ENCODE measurements at places on chromosomes 1 and 21.

- DNase-seq, result no peak
These were observed 1455.2 kb downstream of the AMY1C start for GRCh38 chr1:105204836-105205371.

DNA sequence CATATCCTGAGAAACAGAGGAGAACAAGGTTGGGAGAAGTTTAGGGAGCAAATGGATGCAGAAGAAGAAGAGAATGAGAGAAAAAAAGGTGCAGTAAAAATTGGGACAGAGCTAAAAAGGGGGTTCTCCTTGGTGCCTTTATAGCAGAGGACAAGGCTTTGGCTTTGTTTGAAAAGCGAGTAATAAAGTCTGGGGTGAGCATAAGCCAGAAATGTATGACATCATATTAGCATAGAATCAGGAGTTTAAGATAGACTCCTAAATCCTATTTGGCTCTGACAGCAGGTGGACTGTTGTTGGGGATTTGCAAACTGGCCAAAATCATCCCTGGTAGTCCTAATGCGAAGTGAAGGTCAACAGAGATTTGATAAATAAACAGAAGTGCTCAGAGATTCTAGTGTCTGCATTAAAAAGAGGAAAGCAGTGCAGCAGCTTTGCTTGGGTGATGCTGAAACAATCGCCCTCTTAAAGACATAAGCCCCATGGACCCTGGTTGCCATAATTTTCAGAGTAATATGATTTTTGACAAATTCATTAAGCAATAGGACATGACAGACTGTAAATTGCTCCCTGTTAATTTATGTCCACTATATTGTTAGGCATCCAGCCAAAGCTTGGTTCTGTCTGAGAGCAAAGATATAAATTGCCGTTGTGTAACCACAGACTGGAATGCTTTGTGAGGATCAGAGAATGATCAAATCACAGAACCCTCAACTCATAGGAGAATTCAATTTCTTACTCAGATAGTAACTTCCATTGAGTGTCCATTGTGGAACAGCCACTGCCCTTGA lies 385.0 kb upstream of the NFIA start:
- no peak for DNase-seq

DNA sequence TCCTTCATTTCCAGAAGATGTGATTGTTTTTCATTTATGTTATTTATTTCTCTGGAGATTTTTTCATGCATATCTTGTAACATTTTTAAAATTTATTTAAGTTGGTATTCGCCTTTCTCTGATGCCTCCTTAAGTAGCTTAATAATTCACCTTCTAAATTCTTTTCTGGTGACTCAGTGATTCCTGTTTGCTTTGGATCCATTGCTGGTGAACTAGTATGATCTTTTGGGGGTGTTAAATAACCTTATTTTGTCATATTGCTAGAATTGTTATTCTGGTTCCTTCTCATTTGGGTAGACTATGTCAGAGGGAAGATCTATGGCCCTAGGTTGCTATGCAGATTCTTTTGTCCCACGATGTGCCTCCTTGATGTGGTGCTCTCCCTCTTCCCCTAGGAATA lies 1347.2 kb upstream of the B3GALT2 start:
- DNase-seq, result no peak

DNA sequence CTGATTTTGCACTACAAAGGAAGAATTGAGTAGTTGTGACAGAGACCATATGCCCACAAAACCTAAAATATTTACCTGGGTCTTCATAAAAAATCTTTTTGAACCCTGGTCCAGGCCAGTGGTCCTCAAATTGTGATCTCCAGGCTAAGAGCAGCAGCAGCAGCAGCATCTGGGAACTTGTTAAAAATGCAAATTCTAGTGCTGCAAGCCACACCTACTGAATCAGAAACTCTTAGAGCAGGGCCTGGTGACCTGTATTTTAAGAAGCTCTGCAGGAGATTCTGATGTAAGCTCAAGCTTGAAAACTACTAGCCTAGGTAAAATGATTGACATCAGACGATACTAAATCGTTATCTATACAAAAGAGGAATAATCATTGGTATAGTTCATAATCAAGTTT lies 112.2 kb downstream of the LRRC7 start:
- no peak for DNase-seq

GRCh38 chr1:162912061-162912667 lies 51.2 kb upstream of the CCDC190 start:
- no peak for DNase-seq

- peak; percentile 97 for DNase-seq
These were observed 21.1 kb upstream of the SRSF4 start for GRCh38 chr1:29202584-29203340.

GRCh38 chr21:46199436-46200373 lies 15.4 kb upstream of the SPATC1L start:
- no peak for DNase-seq

GRCh38 chr1:98792123-98792522 lies 130.6 kb downstream of the SNX7 start:
- DNase-seq, result peak; percentile 48

- DNase-seq, result no peak
These were observed 1.7 kb upstream of the NADK start for GRCh38 chr1:1779691-1780597.

DNA sequence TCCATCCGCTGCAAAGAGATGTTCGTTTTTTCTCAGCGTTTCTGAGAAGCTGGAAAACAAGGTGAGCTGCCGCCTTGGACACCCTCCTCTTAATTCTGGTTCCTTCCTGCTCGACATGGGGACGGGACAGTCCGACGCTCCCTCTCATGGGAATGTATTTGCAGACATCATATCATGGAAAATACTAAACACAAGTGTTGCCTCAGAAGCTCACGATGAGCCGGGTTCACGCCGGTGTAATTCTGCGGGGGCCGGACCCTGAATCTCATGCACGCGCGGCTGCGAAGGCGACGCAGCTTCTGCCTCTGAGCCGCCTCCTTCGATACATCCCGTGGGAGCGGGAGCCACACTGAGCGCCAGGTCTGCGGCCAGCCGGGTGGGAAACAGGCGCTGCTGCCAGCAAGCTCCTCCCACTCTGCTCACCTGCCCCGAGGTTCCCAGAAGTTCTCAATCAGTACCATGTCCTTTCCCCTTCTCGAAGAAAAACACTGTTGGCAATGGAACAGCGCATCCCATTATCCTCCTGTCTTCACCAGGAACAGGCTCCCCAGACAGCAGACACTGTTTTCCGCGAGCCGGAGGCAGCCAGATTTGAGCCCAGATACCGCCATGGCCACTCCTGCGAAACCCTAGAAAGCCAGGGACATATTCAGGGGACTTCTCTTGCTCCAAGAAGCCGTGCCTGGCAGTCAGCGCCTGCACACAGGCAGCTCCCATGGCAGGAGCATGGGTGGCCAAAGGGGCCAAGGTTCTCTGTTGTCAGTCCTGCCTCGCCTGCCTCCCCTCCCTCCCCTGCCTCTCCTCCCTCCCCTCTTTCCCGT lies 98.0 kb downstream of the WDR4 start:
- DNase-seq, result no peak

- DNase-seq, result no peak
These were observed 19.5 kb upstream of the SPSB1 start for GRCh38 chr1:9273177-9273576.

DNA sequence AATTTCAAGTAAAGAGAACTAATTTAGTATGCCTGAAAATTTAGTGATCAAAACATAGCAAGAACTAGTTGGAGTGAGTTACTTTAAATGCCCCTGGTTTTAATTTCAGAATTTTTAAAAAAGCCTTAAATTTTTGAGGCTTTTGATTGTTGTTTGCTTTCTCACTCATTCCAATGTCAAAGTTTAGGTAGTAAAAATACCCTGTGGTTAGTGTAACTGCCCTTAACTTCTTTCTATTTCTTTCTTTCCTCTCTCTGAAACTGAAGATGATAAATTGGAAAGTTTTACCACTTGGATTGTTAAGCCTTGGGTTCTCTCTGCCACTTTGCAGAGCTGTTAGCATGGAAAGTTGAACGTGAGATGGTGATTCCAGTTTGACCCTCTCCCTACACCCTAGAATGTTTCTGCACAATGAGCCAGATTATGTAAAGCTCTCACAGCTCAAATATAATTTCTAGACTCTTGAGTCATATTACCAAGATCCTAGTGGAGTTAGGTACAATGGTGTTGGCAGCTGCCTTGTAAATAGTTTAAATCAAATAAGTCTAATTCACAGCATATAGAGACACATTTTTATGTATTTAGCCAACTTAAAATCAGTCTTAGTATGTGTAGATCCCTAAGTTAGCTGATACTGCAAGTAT lies 192.4 kb upstream of the SGIP1 start:
- no peak for DNase-seq

DNA sequence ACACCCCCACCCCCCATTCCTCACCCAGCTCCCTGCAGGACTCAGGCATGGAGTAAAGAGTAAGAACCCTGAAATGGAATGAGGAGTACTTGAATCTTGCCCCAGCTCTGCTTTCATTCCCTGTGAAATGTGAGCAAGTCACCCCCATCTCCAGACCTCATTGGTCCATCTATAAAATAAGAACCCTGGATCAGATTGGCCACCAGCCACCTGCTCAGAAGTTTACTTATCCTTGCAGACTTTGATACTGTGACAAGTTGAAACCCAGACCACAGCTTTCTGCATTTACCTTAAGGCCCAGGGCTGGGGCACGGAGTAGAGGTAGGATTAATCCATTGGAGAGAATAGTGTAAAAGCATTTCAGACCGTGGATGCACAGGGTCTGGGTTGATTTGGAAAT lies 2.2 kb downstream of the KISS1 start:
- no peak for DNase-seq

GRCh38 chr1:36231191-36231590 lies 6.9 kb downstream of the THRAP3 start:
- no peak for DNase-seq

GRCh38 chr1:222373216-222373615 lies 174.7 kb downstream of the HHIPL2 start:
- no peak for DNase-seq

DNA sequence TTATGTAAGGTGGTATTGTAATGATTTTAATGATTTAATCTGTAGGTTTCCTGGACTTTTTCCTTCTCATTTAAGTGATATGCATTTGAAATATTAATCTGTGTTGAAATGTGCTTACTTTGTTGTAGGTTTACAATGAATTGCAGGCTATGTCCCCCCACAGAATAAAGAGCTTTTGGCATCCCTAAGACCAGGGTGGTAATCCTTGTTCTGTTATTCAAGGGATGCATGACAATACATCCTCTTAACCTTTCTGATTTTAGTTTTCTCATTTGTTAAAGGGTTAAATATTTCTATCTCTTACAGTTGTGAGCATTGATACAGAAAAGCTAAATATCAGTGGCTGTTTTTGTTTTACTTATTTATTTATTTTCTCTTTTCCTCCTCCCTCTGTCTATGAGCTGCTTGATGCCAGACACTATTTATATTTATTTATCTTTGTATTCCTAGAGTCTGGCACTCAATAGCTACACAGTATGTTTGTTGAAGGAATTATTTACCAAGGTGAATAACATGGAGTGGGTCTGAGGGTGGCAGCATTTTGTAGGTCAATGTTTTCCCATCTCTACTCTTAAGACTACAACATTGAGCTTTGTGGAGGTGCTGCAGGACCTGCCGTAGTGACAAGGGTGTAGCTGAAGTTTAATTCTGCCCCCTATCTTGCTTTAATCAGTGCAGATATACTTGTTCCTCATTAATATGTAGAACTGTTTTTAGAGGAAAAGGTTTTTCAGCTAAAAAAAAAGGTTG lies 19.9 kb upstream of the ADGRL2 start:
- DNase-seq, result no peak

DNA sequence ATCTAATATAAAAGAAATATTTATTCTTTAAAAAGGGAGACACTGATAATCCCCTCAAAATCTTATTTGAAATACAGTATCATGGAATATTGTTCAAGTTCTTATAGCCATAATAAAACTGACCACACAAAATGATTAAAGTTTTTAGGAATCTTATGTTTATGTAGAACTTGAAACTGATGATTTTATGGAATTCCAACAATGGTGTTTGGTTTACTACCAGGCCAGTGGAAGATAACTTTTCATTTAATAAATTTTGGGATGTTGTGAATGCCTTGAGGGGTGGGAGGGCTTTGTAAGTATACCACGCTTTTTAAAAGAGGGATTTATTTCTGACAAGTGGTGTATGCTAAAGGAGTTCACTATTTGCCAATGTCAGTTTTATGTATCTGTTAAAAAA lies 87.7 kb downstream of the RAB3GAP2 start:
- no peak for DNase-seq

- no peak for DNase-seq
These were observed 323.2 kb downstream of the KIF26B start for GRCh38 chr1:245477941-245478340.

DNA sequence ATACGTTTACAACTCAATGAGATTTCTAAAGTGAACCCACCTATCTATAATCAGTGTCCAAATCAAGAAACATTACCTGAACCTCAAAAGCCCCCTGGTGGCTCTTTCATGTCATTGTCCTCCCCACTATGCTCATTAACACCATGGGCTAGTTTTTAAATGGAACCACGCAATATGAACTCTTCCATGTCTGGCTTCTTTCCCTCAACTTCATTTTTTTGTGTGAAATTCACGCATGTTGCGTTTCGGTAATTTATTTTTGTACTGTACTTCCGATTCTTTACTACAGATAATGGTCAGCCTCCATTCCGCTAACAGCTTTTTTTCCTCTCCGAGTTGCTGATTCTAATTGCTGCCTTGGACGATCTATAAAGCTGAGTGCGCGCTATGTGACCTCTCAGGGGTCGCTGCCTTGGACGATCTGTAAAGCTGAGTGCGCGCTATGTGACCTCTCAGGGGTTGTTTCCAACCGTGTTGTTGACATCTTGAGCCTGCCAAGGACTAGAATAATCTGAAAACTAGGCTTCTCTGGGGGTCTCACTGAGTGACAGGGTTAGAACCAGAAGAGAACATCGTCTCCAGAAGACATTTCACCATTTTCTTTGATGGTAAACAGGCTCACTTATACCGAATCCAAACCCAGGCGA lies 1.1 kb upstream of the CACYBP start:
- no peak for DNase-seq

- no peak for DNase-seq
These were observed 1.4 kb upstream of the BRINP3 start for GRCh38 chr1:190479050-190479397.

DNA sequence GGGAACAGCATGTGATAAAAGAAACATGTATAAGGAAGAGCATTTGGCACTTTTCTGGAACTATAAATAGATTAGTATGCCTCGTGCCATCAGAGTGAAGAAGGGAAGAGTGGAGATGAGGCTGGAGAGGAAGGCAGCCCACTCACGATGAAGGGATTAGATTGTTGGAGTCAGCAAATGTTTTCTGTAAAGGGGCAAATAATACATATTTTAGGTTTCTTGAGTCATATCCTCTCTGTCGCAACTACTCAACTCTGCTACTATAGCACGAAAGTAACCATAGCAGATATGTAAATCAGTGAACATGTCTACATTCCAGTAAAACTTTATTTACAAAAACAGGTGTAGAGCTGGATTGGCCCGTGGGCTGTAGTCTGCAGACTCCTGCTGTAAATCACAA lies 147.8 kb downstream of the TENT5C start:
- DNase-seq, result peak; percentile 36
